ENCODE measurements at places on chromosomes 1 and 21.
A peak's percentile ranks its signal among the peaks of the same experiment; 100 is the strongest.

DNA sequence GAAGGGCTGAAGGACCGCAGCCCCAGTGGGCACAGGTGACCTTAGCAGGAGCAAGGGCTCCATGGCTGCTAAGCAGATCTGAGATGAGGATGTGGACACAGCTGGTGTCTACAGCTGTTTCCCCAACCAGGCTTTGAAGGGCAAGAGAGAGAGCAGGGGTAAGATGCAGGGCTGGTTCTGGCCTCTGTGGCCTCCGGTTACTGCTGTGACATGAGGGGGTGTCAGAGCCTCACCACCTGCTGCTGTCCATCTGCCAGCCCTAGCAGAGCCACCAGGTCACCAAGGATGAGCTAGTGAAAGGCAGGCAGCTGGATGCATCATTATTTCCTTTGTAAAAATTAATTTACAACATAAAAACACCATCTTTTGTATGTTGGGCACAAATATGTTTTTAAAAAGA lies 33.4 kb downstream of the OBSCN start:
- no peak for DNase-seq

DNA sequence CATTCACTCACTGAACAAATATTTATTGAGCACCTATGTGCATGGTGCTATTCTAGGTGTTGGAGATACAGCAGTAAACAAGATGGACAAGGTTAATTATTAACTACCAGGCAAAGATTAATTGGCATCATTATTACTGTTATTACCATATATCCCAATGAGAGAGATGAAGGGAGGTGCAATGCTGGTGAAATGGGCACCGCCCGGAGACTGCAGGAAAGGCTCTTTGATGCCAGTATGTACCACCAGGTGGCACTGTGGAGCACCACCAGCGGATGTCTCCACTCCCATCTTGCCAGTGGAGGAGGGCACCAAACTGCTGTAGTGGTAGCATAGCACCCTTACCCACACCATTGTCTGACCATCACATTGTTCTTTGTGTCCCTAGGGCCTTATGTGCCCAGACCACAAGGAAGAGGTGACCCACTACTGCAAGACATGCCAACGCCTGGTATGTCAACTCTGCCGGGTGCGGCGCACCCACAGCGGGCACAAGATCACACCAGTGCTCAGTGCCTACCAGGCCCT lies 3.0 kb downstream of the TRIM46 start:
- DNase-seq, result peak; percentile 57

- peak; percentile 94 for DNase-seq
These were observed 33.6 kb downstream of the NUAK2 start for GRCh38 chr1:205287767-205288559.

DNA sequence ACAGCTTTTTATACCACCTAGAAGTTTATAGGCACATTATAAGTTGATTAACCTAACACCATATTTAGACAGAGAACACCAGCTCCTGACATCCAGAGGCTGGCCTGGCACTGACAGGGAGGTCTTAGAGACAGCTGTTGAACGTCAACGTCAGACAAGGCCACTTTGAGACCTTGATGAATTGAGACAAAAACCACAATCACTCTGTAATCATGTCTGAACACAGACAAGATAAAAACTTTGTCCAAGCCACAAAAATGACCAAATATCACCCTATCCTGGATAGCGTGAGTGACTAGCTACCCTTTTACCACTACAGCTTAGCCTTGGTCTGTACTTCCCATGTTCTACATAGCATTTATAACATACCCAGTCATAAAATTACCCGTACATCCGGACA lies 403.6 kb upstream of the CHRM3 start:
- no peak for DNase-seq

GRCh38 chr1:41754540-41754939 lies 164.2 kb downstream of the HIVEP3 start:
- no peak for DNase-seq

DNA sequence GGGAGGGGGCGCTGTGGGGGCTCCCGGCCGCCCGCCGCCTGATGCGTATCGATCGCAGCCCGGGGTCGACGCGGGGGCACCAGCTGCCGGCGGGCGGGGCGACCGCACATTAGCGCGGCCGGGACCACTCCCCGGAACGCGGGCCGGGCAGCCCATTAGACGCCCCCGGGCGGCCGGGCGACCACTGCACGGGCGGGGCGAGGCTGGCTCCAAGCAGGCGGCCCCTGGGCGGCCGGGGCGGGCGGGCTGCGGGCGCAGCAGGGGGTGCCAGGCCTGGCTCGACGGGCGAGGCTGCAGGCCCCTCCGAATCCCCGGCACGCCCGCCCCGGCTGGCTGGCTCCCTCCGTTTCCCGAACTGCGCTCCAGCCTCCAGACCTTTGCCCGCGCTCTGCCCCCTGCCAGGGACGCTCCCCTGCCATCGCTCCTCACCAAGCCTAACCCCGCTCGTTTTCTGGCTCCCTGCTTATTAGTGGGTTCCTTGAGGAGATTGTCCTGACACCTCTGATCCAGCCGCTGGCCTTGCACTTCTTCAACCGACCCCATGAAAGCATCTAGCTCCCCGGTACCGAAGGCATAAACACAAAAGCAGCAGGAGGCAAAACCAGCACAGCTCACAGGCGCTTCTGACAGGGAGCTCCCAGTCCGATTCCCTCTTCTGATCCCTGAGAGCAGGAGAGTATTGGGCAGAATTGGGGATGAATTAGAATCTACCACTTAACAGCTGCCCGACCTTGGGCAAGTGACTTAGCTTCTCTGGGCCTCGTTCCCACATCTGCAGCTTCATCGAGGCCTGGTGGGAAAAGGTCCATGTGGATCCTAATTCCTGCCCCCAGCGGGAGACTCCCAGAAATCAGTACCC lies 92.6 kb upstream of the CASZ1 start:
- no peak for DNase-seq

DNA sequence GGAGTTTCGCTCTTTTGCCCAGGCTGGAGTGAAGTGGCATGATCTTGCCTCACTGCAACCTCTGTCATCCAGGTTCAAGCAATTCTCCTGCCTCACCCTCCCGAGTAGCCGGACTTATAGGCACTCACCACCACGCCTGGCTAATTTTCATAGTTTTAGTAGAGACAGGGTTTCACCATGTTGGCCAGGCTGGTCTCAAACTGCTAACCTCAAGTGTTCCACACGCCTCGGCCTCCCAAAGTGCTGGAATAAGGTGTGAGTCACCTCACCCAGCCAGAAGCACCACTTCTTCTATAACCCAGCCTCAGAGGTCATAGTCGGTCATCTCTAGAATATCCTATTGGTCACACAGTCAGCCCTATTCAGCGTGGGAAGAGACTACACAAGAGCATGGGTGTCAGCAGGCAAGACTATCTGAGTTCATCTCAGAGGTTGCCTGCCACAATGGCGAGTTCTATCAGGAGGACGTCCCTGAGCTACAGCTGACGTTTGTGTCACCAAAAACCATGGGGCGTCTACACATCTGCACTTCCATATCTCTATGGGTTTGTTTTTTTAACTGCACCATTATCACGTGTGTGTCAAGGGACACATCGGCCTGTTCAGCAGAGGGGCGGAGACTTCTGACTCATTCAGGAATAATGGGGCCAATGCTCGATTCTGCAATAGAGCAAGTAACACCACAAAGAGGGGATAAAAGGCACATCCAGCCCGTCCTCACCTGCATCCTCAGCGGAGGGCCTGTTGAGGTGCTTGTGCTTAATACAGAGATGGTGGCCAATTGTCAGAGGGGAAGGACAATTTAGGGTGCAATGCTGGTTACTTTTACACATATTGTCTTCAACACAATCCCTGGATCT lies 256.3 kb upstream of the IRF2BP2 start:
- DNase-seq, result peak; percentile 90

All from inflammatory macrophage treated with lipopolysaccharide for 1 hour (primary cell).